ENCODE measurements at places on chromosomes 3 and 15.
A peak's percentile ranks its signal among the peaks of the same experiment; 100 is the strongest.

DNA sequence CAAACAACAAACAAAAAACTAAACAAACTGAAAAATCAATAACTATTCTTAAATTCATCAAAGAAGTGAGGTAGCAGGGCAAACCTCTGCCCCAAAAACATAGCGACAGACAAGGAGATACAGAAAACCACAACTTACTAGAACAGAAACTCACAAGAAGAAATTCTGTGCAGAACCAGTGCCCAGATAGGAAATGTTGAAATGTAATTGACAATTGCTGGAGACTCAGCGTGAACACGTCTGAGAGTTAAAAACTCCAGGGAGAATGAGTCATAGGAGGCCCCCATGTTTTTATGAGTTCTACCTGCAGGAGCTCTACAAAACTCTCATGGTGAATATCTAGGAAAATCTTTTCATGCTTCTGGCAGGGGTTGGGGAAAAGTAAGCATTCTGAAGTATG is 95.5 kb upstream of the SETMAR start:
- H3K27ac ChIP-seq, result no peak overlapping the region
- no peak for DNase-seq
- no peaks in the 10 kb centered on the region for H3K4me1 ChIP-seq
- no peaks in the 10 kb centered on the region for H3K27me3 ChIP-seq

DNA sequence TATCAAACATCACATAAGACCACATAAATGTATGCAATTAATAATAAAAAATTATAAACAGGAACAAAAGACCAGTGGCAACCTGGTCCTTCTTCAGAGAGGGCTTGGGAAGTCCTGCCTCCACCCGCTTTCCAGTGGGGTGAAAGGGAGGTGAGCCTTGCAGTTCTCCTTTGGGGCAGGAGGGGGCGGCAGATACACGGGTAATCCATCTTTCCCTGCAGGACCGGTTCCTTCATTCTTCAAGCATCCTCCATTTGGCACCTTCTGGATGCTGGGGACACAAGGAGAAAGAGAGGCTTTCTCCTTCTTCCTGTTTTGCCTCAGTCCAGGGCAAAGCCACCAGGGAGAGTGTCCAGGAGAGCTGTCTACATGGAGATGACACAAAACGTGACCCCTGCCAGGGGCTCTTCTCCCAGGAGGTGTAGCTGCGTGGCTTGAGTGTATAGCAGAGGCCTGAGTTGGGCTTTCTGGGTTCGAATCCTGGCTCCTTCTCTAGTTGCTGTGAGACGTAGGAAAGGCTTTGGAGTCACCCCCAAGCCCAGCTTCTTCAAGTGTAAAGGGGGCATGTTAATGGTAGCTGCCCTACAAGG is 23.2 kb downstream of the RPLP1 start:
- H3K27me3 ChIP-seq, result no peaks in the 10 kb centered on the region
- no peaks in the 10 kb centered on the region for H3K36me3 ChIP-seq
- H3K27ac ChIP-seq, result no peak overlapping the region
- DNase-seq, result peak; percentile 75

DNA sequence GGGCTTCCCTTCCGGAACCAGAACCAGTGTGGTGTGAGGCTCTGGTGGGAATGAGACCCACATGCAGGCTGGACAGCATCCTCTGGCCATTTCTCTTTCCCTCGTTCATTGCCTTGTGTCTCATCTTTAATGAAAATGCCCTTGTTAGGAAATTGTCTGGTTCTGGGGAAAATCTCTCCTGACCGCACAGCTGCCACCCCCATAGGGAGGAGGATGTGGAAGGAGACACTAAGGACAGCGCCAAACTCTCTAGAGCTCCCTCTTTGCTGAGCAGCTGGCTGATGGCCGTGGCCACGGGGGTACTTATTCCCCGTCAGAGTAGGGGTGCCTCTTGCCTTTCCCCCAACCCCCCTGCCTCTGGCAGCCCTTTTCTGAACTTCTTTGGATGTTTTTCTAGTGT is 297.6 kb upstream of the C2CD4B start:
- H3K36me3 ChIP-seq, result no peaks in the 10 kb centered on the region
- no peaks in the 10 kb centered on the region for H3K27me3 ChIP-seq
- no peak overlapping the region for H3K4me3 ChIP-seq
- no peak overlapping the region for H3K27ac ChIP-seq

- H3K4me3 ChIP-seq, result no peak overlapping the region
- no peak for DNase-seq
- H3K4me1 ChIP-seq, result no peaks in the 10 kb centered on the region
- H3K27me3 ChIP-seq, result no peaks in the 10 kb centered on the region
Measured at GRCh38 chr3:52690560-52690959, 4.7 kb downstream of the GNL3 start.

DNA sequence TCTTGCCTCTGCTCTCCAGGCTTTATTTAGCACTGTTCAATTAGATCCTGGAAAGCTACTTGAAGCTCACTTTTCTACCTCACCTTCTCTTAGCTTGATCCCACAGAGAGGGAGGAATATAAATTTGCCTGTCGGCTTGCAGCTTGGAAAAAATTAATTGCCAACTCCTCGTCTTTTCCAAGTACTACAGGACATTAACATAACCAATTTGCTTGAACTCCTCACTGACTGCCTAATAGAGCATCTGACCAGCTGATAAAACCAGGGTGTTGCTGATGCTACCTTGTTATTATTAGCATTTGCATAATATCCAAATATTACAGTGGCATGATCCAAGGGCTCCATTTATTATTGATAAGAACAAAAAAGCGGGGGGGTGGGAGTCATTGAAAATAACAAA is 561.8 kb downstream of the MCTP2 start:
- no peak overlapping the region for H3K27ac ChIP-seq
- DNase-seq, result no peak
- H3K36me3 ChIP-seq, result no peaks in the 10 kb centered on the region
- H3K27me3 ChIP-seq, result no peaks in the 10 kb centered on the region
- no peak overlapping the region for H3K4me3 ChIP-seq

DNA sequence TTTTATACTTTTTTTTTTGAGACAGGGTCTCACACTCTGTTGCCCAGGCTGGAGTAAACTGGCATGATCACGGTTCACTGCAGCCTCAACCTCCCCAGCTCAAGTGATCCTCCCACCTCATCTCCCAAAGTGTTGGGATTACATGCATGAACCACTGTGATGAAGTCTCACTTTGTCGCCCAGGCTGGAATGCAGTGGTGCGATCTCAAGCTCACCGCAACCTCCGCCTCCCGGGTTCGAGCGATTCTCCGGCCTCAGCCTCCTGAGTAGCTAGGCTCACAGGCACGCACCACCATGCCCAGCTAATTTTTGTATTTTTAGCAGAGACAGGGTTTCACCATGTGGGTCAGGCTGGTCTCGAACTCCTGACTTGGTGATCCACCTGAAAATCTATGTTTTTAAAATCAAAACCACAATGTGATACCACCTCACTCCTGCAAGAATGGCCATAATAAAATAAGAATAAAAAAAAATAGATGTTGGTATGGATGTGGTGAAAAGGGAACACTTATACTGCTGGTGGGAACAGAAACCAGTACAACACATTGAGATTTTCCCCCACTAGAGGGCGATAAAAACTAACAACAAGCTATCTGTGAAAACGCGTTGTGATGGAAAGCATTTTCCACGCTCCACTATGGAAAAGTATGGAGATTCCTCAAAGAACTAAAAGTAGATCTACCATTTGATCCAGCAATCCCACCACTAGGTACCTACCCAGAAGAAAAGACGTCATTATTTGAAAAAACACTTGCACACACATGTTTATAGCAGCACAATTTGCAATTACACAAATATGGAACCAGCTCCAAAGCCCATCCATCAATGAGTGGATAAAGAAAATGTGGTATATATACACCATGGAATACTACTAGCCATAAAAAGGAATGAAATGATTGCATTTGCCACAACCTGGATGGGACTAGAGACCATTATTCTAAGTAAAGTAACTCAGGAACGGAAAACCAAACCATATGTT is 26.8 kb upstream of the OCA2 start:
- peaks cover 3% of the 10 kb centered on the region for H3K4me1 ChIP-seq
- DNase-seq, result no peak
- H3K27me3 ChIP-seq, result no peaks in the 10 kb centered on the region
- no peak overlapping the region for H3K27ac ChIP-seq
- H3K4me3 ChIP-seq, result no peak overlapping the region

DNA sequence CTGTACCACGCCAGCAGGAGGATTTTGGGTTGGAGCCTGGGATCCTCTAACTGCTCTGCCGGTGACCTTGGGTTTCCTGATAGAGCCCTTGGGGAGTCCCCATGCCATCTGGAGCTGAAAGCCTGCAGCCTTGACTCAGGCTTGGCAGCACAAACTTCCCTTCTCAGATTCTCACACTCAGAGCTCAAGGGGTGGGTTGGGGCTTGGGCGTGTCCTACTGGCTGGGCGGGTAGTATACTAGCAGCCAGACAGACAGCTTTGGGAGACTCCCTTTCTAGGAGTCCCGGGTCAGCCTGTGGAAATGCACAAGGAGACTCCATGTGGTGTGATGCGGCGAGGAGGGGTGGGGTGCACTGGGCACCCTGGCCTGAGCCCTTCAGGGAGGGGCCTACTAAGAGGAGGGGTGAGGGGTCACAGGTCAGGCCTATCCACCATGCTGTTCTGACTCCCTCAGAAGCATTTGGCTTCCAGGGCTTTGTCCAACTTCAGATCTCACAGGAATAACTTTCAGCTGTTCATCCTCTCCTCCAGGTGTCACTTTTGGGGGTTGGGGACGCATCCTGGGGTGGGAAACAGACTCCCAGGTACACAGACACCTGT is 21.6 kb upstream of the PLXNA1 start:
- no peaks in the 10 kb centered on the region for H3K36me3 ChIP-seq
- H3K4me3 ChIP-seq, result no peak overlapping the region
- H3K27me3 ChIP-seq, result no peaks in the 10 kb centered on the region
- no peak overlapping the region for H3K27ac ChIP-seq

- H3K27ac ChIP-seq, result no peak overlapping the region
- peaks cover 23% of the 10 kb centered on the region for H3K4me1 ChIP-seq
- H3K36me3 ChIP-seq, result no peaks in the 10 kb centered on the region
- H3K4me3 ChIP-seq, result no peak overlapping the region
- H3K27me3 ChIP-seq, result no peaks in the 10 kb centered on the region
Measured at GRCh38 chr3:108127301-108127988, 36.6 kb upstream of the CD47 start.

- no peak overlapping the region for H3K27ac ChIP-seq
- H3K27me3 ChIP-seq, result no peaks in the 10 kb centered on the region
- H3K4me1 ChIP-seq, result no peaks in the 10 kb centered on the region
Measured at GRCh38 chr3:60079076-60079475, 1029.3 kb upstream of the CFAP20DC start.

DNA sequence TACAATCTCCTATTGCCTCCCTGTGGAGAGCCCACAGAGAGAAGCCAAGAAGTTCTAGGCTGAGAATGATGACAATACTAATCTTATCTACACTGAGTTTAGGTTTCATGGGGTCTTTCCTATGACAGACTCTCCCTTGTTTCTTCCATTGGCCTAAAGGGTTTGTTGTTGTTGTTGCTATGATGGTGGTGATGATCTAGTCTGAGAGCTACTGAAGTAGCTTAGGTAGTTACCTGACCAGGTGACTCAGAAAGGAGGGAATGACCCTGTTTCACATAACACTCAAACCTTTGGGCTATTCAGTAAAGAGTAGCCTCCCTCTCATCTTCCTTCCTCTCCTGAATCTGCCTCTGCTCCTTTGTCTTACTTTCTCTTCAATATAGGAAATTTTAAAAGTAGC is 170.2 kb downstream of the GMNC start:
- no peaks in the 10 kb centered on the region for H3K36me3 ChIP-seq
- DNase-seq, result no peak
- no peaks in the 10 kb centered on the region for H3K4me1 ChIP-seq
- no peaks in the 10 kb centered on the region for H3K27me3 ChIP-seq
- H3K4me3 ChIP-seq, result no peak overlapping the region
- no peak overlapping the region for H3K27ac ChIP-seq

DNA sequence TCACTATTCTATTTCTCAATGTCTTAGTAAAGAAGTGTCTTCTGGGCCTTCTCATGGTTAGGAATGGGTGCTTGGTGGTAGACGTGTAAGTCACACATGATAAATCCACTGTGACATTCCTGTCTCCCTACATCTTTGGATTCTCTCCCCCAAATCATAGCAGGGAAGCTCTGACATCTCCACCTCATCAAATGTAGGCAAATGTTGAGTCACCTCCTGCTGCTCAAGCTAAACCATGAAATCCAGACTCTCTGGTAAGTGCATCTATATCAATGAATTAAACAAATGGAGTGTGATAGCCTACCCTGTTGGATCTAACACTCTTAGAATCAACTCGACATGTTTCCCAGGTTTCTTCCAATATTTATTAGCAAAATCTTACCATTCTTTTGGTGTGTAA is 42.8 kb upstream of the RPL35A start:
- no peaks in the 10 kb centered on the region for H3K36me3 ChIP-seq
- no peak overlapping the region for H3K27ac ChIP-seq
- no peaks in the 10 kb centered on the region for H3K4me1 ChIP-seq
- no peak overlapping the region for H3K4me3 ChIP-seq
- no peaks in the 10 kb centered on the region for H3K27me3 ChIP-seq

GRCh38 chr3:64215559-64215958 is 9.7 kb downstream of the PRICKLE2 start:
- H3K27ac ChIP-seq, result peak overlapping the region; percentile 37
- no peaks in the 10 kb centered on the region for H3K36me3 ChIP-seq
- DNase-seq, result no peak
- H3K27me3 ChIP-seq, result no peaks in the 10 kb centered on the region

DNA sequence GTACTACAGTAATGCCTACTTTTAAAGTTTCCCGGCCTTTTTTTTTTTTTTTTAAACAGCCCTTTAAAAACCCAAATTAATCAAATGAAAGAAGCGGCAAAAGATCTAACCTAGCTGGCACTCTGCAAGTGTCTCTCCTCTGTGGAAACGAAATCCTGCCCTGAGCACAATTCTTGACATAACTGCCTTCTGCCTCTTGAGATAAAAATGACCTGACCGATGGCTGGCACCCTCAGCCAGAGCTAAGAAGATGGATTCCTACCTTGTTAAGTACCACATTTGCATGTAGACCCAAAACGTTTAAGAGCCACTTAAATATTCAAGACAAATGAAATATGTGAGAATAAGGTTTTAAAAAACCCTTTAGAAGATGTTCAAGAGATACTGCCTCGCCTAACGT is 16.6 kb upstream of the SLC12A8 start:
- peaks cover 6% of the 10 kb centered on the region for H3K36me3 ChIP-seq
- H3K27me3 ChIP-seq, result no peaks in the 10 kb centered on the region
- peak overlapping the region; percentile 38 for H3K27ac ChIP-seq
- no peaks in the 10 kb centered on the region for H3K4me1 ChIP-seq
- H3K4me3 ChIP-seq, result no peak overlapping the region

DNA sequence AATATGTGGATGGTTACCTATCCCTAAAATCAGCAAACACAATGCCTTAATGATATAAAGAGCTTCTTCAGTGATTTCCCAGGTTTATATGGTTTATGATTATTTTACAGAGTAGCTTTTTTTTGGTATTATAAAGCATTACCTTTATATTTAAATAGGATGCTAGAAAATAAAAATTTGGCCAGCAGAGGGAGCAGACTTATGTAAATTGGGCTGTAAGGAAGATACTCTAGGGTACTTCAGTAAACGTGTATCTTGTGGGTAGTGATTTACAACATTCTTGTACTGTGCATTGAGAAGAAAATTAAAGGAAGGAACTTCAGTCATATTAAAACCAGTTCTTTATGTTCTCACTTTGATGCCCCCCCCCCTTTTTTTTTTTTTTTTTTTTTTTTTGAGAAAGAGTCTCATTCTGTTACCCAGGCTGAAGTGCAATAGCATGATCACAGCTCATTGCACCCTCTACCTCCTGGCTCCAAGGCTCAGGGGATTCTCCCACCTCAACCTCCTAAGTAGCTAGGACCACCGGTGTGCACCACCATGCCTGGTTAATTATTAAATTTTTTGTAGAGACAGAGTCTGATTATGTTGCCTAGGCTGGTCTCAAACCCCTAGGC is 167.9 kb downstream of the BBX start:
- H3K4me1 ChIP-seq, result no peaks in the 10 kb centered on the region
- H3K27ac ChIP-seq, result no peak overlapping the region
- no peak overlapping the region for H3K4me3 ChIP-seq
- no peaks in the 10 kb centered on the region for H3K36me3 ChIP-seq
- no peaks in the 10 kb centered on the region for H3K27me3 ChIP-seq
- no peak for DNase-seq
